ENCODE measurements at places on chromosomes 5 and 9.
A peak's percentile ranks its signal among the peaks of the same experiment; 100 is the strongest.

DNA sequence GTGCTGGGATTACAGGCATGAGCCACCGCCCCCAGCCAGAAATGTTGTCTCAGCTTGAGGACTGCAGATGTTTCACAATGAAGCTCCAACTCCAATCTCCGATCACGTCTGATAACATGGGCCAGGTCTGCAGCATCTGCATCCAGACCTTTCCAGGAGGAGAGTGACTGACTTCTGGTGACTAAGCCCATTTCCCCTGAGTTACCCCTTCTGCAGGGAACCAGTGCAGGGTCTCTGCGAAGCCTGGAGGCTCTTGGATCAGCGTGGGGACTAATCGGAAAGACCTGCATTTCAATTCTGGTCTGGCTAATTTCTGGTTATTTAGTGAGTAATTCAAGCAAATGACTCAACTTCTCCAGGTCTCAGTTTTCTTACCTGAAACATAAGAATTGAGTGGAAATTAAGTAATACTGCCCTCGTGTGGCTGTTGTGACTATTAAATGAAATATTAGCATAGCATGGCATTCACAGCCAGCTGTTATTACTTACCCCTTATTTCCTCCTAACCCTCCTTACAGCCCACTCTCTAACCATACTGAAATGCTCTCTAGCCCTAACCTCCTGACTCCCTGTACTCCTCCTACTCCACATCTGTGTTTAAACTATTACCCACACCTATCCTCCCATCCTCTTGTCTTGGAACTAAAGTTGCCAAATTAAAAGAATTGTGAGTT is 2.2 kb upstream of the GNPDA1 start:
- peak; percentile 87 for DNase-seq

- no peak for DNase-seq
Measured at GRCh38 chr5:172274951-172275753, 8.4 kb downstream of the UBTD2 start.

DNA sequence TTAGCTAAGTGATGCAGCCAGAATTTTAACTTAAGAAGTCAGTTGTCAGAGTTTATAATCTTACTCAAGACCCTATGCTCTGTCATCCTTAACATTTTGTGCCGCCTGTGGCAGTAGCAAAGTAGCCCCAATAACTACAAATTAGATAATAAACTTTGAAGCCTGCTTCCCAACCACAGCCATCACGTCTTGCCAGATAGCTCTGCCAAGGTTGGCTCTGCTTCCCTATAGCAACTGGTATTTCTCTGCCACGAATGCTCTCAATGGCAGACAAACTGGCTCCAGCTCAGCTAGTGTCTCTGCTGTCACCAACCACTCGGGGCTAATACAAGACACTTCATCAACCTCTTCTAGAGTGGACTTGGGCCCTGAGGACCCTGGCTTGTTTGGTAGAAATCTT is 576.1 kb downstream of the CDH12 start:
- DNase-seq: no peak

- no peak for DNase-seq
Measured at GRCh38 chr5:142080248-142080647, 28.3 kb upstream of the NDFIP1 start.

- DNase-seq: no peak
Measured at GRCh38 chr9:37215830-37216229, 95.5 kb downstream of the ZCCHC7 start.

DNA sequence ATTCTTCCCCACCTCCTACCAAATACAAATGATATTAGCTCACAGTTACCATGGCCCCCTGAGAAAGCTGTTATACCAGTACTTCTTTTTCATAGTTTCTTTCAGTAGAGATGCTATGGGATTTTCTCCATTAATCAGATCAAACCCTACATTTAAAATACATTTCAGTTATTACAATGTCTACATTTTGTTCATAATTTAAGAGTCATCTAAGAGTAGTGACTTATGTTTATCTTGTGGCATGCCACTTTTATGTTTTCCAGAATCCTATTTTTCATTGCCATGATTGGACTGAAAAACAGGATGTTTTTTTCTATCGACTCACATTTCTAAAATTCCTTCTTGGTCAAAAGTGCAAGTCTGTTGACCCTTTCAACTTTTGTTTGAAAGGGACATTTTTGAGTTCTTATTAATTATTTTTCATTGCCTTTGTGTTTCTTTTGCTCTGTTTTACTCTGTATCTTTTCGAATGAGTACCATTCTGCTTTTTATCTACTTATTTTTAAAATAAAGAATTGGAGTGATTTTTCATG is 77.4 kb upstream of the ANXA1 start:
- no peak for DNase-seq

DNA sequence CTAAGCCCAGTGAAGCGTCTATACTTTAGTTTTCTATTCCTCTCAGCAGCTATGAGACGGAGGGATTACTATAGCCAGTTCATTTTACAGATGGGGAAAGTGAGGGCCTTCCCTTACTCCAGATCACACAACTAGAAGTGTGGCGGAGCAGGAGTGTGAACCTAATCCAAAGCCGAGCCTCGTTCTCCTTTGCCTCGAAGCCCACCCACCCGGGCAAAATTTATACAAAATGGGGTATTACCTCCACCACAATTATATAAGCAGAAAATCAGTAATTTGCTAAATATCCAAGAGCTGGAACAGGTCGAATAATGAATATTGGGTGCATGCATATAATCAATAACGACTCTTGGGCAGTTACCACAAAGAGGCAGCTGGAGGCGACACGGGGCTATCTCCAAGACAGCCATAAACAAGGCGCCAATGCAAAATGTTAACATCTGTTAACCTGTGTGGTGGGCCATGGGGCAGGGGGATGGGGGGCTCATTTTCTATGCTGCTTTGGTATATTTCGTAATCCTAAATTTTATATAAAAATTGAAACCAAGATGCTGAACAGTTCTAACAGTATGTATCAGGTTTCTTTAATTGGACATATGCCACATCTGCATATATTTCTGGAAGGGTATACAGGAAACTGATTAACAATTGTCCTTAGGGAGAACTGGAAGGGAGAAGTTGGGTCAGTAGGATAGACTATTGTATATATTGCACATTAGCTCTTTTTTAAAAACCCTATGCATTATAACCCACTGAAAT is 1.2 kb upstream of the RNF44 start:
- peak; percentile 68 for DNase-seq

DNA sequence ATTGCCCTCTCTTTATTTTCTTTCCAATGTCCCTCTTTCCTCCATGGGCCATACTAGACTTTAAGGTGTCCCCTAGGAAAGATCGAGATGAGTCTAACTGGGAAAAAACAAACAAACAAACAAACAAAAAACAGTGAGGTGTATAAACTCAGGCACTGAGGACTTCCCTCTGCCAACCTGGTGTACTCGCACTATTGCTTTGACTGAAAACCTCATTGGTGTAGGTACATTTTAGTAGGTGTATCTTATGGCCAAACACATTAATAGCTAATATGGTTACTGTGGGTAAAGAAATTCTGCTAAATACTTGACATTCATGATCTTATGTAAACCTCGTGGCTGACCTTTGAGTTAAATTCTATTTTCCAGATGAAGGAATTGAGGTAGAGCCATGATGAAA is 74.3 kb downstream of the TNC start:
- no peak for DNase-seq

DNA sequence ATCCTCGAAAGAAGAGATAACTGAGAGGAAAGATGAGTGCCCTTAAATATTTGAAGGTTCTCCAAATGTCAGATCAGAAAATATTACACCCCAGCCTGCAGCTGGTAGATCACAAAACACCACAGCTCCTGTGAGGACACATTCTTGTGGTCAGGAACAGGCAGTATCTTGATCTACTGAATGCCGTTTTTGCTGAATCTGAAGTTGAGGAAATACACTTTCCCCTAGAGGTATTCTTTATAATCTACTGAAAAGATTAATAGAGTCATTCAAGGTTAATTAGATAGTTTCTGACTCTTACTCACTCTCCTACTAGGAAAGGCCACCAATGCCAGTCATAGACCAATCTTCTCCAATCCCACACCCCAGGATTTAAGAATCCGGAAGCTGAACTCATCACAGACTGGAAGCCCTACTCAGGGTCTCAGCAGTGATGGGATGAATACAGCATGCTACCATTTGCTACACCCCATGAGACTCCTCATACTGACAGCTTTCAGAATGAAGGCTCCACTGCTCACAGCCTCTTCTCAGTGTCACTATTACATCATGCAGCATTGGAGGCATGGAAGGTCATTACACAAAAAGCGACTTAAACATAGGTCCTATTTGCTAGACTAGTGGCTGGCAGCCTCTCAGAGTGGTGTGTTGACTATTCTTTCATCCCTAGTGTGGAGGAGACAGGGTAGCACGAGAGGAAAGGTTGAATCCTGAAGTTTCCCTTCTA is 143.9 kb upstream of the SLC1A3 start:
- DNase-seq: no peak

GRCh38 chr9:131845305-131846298 is 105.7 kb upstream of the RAPGEF1 start:
- no peak for DNase-seq

DNA sequence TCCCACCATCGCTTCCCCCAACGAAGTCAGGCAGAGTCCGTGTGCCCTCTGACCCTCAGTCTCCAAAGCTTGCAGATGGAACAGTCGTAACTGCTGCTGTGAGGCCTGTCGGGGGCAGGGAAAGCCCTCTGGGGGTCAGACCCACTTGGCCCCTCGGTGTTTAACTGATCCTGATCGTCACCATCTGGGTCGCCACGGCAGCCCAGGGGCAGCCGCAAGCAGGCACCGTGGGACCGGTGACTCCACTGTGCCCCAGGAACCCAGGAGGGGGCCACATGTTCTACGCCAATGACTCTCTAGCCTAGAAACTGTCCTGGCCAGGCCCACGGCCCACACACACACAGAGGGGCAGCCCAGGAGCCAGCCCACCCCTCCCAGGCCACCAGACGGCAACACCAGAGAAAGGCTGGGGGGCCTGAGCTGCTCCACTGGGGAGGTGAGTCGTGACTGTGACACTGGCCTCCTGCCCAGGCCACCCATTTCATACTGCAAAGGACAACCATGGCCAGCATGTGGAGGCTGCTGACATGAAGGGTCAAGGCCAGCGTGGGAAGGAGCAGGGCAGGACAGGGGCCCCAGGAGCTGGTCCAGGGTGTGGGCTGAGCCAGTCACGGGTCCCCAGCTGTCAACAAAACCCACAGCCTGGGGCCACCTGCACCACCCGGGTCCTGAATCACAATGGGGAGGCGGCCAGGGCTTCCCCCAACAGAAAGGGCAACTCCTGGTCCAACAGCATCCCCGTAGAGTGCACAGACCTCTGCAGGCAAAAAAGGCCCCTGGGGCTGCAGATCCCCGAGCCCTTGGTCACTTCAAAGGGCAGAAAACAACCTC is 20.8 kb downstream of the VAV2 start:
- DNase-seq: no peak

- no peak for DNase-seq
Measured at GRCh38 chr5:142153674-142154448, 45.3 kb downstream of the NDFIP1 start.

DNA sequence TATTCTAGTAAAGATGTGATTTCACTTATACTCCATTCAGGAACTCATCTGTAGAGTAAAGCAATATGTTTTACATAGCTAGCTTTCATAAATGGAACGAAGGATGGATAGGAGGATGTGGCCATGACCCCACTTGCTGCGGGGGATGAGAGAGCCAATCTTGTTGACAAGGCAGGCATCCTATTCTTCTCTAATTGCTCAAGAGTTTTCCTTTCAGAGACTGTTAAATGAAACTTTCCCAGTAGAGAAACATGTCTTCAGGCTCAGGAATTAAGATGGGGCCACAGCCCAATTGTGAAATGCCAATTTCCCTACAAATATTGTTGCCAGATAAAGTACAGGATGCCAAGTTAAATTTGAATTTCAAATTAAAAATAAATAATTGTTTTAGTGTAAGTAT is 196.2 kb upstream of the TUT7 start:
- no peak for DNase-seq

DNA sequence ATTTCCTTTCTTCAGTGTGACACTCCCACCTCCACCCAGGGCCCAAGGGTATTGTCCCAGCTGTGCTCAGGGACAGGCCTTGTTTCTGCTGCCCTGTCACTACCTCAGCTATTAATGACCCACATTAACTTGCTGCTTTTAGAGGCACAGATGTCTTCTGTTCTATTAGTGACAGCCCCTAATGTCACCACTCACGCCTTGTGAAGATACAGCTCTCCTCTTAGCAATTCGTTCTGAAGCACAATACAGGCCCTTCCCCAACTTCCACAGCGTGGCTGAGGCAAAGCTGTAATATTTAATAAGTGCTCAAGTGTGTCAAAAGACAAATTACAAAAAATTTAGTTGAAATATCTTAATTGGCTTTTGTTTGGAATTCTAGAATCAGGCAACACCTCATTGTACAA is 44.7 kb upstream of the HMGCS1 start:
- no peak for DNase-seq

GRCh38 chr9:7177383-7177782 is 419.6 kb downstream of the KDM4C start:
- no peak for DNase-seq

GRCh38 chr9:18778846-18779245 is 254.2 kb downstream of the SAXO1 start:
- DNase-seq: no peak

DNA sequence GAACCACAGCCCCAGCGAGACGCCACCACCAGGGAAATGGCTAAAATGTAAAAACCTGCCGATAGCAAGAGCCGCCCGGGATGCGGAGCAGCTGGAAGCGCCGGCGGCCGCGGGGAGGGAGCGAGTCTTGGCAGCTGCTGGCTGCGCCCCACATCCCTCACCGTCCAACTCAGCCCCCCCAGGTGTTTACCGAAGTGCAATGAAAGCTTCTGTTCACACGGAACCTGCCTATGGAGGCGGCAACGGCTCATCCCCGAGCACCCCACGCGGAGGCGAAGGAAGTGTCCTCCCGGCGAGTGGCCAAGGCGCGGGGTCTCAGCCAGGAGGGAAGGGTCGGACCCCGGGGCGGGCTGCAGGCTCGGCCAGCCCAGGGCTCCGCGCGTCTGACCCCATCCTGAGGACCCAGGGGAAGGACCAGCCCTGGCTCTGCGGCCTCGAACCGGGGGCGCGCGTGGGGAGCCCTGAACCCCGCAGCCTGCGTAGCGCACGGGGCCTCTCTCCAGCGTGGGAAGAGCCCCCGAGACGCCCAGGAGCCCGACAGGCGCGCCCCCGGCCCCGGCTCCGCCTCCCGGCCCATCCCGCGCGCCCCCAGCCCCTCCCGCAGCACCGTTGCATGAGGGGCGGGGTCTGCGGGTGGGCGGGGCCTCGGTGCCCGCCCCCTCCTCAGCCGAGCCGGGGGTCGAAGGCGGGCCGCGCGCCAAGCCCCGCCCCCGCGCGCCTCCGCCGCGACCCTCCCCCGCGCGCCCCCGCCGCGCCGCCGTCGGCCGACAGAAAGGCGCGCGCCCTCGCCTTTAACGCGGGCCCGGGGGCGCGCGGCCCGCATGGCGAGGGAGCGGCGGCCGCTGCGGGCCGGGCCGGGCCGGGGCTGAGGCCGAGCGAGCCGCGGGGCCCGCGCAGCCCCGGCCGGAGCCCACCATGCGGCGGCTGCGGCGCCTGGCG is at the start of gene DIPK1B:
Gene DIPK1B, plus strand, starts transcription at position 822 of the 939 bp plus-strand sequence. Its CDS starts 94 bp downstream, at position 916.
- peak; percentile 92 for DNase-seq
